Right renal cortex interstitium (tissue), 3 donors: ENCODE measurements at places on chromosomes 16 and 17. TPM values are rescaled to one million over a fixed set of nuclear protein-coding genes. Genes with fewer than 3 reads are reported as not detected.
A peak's percentile ranks its signal among the peaks of the same experiment; 100 is the strongest.

VPS35L gene
- polyA plus RNA-seq, result 64.7 TPM

KRTAP3-2 gene
- polyA plus RNA-seq, result not detected

CARD14 gene
- 0.93 TPM for polyA plus RNA-seq

PRAC1 gene
- polyA plus RNA-seq, result not detected

TP53TG3B gene
- not detected for polyA plus RNA-seq

MVP gene
- polyA plus RNA-seq, result 18.1 TPM

FAM171A2 gene
- polyA plus RNA-seq, result 27.4 TPM

- no peak for DNase-seq
Observed at GRCh38 chr17:80853076-80853475, 138.6 kb upstream of the CHMP6 start.

GRCh38 chr16:83187405-83187804 is 560.6 kb downstream of the CDH13 start:
- DNase-seq, result no peak

DNA sequence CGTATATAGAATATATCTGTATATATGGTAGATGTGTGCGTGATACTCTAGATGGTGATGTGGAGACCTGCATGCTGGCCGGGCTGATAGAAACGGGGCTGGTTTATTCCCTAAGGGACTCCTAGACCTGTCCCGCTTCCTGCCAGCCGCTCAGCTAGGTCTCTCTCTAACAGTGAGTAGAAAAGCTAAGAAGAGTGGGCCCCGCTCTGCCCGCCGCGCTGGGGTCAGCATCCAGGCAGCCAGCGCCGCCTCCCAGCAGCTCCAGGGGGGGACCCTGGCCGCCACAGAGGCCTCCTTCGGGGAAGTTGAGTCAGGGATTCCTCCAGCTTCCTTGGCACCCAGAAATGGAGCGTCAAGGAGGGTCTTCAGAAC is 9.4 kb downstream of the CYGB start:
- DNase-seq, result no peak

DNA sequence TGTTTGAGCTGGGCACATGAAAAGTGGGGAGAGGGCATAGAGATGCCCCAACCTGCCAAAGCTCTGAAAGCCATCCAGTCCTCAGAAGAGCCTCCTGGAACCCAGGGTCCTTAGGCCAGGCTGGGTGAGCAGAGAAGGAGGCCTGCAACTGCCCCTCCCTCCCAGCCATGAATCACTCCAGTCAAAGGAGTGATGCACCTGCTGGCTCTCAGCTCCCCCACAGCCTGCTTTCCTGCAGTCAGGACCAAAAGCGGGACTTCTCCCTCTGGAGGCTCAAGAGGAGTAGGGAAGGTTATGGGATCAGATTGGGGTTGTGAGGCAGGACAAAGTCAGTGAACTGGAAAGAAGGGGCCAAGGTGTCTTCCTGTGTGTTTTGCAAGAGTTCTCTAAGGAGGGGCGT is 145.6 kb downstream of the TMEM132E start:
- no peak for DNase-seq

DNA sequence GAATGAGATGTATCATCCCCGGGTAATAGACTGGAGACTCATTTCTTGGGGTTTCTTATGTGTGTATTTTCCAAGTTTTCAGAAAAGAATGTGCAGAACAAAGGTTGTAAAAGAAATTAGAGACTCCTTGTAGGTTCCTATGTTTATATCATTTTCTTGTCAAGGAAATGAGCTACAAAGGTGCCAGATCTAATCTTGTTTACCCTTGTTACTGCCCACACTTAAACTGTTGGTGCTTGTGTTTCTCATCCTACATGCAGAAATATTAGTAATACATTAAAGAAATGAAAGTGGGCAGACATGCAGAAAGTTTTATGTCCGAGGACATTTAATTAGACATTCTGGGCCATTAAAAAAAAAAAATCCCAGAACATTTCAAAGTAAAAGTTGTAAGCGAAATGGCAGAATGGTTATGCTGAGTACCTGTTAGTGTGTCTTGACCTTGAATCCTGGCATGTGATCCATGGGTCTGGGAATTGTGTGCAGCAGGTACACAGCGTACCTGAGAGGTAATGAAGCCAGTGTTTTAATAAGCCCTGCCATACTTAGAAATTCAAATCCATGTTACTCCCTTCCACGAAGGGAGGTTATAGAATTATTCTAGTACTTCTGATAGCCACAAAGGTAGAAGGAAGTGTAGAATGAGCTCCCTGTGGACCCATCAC is 62.6 kb upstream of the CACNG5 start:
- DNase-seq, result no peak

DNA sequence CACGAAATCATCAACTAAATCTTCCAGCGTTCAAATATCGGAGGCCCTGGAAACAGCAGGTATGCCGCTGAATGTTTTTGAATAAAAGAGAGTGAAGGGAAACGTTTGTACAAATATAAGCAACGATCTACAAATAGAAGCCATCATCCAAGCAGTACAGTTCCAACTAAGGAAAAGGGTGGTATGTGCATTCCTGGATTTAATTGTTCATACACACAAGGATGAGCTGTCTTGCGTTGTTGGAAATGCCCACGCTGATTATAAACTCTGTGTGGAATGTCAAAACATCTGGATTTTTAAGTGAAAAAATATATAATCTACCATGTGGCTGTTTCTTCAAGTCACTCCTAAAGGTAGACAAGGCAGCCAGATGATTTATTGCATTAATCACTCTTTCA is 191.8 kb upstream of the HSBP1 start:
- no peak for DNase-seq

DNA sequence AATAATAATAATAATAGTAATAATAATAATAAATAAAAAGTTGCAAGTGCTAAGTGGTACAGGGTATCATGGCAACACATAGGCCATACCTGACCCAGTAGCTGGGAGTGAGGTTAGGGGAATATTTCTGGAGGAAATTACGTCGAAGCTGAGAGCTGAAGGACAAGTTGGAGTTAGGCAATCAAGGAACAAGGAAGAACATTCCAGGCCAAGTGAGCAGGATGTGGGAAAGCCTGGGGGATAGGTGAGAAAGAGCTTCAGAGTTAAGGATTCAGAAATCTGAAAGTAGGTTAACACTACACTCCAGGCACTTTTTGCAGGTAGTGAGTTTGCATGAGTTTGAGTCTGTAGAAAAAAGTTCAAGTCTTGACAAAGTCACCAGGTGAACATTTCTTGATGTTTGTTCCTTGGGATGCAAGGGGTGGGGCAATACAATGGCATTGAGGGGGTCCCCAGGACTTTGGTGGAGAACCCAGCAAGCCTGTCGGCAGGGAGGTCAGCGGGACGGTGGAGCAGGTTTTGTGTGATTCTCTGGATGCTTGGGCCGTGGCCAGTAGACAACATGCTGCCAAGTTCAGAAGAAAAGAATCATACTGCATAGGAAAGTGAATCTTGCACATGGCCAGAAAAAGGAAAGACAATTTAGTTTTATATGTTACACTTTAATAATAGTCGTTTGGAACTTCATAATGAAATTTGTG is 27.7 kb upstream of the MPHOSPH6 start:
- DNase-seq, result no peak

DNA sequence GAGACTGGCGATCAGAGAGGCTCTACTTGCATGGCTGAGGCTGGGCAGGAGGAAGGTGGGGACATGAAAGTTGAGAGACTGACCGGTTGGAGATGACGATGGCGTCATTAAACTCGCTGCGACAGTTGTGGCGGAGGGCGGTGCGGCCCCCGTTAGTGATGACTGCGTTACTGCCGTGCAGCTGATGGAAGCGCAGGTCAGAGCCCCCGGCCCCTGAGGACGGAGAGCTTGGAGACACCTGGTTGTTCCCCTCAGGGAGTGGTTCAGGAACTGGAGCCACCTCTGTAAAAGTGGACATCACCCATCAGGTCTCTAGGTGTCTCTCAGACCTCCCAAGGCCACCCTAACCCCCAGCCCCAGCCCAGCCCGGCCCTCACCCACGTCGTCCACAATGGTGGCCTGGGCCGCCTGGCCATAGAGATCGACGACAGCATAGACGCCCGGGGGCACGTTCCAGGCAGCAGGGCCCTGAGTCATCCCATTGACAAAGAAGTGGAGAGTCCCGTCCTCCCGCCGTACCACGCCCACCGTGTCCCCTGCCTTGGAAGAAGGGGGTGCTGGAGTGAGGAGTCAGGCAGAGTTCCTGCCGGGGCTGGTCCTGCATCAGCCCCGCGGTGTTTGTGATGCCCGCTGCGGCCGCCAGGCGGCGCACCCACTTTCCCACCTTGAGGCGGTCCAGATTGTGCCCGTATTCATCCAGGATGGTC is 5.3 kb downstream of the NEURL4 start:
- no peak for DNase-seq

- no peak for DNase-seq
Observed at GRCh38 chr17:31074772-31075555, 19.8 kb upstream of the NF1 start.

- no peak for DNase-seq
Observed at GRCh38 chr17:43588121-43588520, 42.0 kb upstream of the ETV4 start.

DNA sequence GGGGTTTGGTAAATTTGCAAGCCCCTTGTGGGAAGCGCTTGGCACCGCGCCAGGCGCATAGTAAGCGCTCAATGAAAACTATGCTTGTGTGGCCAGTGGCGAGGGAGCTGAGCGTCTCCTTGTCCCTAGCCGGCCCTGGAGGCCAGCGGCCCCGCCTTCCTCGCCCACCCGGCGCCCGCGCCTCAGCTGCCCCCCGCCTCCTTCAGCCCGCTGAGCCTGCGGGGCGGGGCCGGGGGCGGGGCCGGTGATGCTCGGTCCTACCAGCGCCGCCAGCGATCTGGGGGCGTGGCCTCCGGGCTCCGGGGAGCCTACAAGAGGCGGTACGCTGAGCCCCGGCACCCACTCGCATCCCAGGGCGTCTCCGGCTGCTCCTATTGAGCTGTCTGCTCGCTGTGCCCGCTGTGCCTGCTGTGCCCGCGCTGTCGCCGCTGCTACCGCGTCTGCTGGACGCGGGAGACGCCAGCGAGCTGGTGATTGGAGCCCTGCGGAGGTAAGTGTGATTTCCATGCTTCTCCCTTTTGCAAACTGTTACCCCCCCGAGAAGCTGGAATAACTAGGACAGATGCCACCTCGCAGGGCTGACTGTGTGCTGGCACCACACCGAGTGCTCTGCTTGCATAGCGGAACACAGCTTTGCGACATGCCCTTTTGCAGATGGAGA is at the start of gene CRISPLD2:
Gene CRISPLD2, plus strand, starts transcription at position 342 of the 661 bp plus-strand sequence. CDS start 18,511 bp downstream, outside the sequence.
- peak; percentile 84 for DNase-seq

DNA sequence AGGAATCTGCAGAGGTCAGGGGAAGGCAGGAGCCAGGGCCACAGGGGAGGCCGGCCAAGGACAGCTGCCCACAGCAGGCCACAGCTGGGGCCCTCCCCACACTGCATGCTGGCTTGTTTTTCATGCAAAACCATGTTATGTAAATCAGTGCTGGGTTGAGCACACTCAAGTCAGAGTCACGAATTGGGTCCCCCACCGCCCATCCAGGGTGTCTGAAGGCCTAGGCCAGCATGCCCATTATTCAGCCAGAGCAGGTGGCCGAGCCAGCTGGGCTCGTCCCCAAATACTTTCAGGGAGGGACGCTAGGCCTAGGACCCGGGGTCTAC is 51.2 kb upstream of the TOB1 start:
- DNase-seq, result no peak

DNA sequence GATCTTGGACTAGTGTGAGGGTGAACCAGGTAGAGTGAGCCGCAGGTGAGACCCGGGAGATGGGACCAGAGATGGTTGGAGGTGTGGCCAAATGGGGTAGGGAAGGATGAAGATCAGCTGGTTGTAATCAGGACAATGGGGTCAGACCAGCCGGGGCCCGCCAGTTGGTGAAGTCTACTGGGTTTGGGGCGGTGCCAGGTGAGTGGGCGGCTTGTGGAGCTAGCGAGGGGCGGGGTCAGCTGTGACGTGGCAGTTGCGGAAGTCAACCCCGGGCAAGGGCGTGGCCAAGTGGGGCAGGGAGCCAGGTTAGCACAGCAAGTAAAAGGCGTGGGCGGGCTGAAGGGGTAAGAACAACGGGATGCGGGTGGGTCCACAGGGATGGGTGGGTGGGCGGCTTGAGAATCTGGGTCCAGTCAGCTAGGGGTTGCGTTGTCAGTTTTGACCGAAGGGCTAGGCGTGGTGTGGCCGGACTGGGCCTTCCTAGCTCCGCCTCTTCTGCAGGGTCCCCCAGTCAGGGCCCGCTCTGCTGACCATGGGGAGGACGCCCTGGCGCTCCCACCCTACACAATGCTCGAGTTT is 25.5 kb upstream of the ALKBH5 start:
- no peak for DNase-seq

GRCh38 chr16:6732166-6732565 is 600.5 kb upstream of the RBFOX1 start:
- no peak for DNase-seq

DNA sequence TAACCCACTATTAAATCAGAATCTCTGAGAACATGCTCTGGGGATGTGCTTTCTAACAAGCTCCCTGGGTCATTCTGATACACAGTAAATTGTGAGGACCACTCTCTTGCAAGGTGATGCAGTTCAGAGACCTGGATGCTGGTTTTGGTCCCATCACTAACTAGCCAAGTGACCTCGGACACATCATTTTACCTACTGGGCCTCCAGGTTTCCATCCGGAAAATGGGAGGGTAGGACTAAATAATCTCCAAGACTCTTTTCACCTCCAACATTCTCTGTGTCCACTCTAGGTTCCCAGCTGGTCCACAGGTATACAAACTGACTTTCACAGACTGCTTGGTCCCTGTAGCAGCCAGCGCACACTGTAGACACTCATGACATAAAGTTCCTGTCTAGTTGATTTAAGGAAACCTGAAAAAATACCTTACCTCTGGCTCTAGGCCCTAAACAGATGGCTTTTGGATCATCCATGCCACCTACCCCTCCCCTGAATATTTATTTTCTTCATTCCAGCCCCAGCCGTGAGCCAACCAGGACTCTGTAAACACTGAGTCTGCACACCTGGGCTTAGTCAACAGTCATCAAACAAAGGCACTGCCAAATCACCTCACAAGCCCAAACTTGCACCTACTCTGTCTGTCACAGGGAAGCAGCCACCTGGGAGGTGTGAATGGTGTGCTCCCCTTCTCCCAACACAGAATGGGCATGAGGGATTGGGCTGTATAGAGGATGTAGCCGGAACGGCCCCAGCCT is 51.3 kb upstream of the MRPS23 start:
- DNase-seq, result no peak

DNA sequence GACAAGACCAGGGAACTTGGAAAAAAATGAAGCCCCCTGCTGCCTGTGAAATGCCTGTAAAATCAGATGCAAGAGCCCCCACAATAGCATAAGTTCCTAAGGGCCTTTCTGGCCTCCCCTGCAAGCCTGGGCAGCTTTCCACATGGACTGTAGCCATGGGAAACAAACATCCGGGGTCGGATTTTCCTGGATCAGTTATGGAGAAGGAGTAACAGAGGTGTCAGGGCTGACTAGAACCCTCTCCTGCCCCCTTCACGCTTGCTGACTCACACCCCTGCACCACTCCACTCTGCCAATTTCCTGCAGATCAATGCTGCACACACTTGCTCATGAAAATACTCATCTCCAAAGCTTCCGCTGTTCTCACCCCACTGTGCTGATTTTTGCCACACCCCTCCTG is 258.6 kb downstream of the CBLN1 start:
- no peak for DNase-seq

- DNase-seq, result peak; percentile 74
Observed at GRCh38 chr17:352421-353212, at the start of gene RPH3AL. TSS of gene RPH3AL (minus strand) at chr17:352807. CDS start at chr17:327543, 25,264 bp downstream.
